ENCODE measurements at places on chromosomes 1 and 21. TPM values are rescaled to one million over a fixed set of nuclear protein-coding genes. Genes with fewer than 3 reads are reported as not detected.

Gene PTPRU
- 23.5 TPM for total RNA-seq

GRCh38 chr1:48523558-48523957 is 51.6 kb upstream of the SPATA6 start:
- no peak for DNase-seq

- DNase-seq, result no peak
Measured at GRCh38 chr21:44330698-44331097, 8.5 kb downstream of the CFAP410 start.

Gene AQP10
- not detected for total RNA-seq

- no peak for DNase-seq
Measured at GRCh38 chr1:45200906-45201500, 5.4 kb downstream of the ZSWIM5 start.

DNA sequence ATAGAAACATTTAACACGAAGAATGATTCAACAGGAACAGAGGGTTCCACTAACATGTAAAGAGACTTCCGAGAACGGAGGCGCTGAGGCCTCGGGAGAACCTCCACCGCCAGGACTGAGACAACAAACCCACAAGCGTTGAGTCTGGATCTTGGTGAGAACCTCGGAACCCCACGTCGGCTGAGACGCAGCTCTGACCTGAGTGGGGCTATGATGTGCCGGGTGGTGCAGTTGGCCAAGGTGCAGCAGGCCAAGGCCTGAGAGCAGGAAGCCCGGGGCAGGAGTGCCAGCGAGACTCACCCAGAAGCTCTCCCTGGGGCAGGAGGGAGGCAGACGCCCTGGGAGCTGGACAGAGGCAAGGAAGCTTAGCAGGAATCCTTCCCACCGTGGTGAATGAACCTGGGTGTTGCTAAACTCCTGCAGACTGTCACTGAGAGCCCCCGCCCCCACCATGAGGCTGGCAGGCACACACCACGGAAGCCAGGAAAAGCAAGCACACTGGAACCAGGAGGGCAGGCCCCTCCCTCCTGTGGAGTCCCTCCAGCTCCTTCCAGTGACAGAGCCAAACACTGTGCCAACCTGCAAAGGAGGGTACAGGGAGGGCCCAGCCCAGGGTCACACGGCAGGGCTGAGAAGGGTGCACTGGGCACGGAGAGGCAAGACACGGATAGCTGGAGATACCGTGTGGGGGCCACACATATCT is 34.8 kb downstream of the WDR4 start:
- peak; percentile 73 for DNase-seq

Gene RGS4
- total RNA-seq, result 0.92 TPM

Gene MANEAL
- total RNA-seq, result 1.2 TPM

Gene GNAT2
- not detected for total RNA-seq

GRCh38 chr1:197675583-197676208 is 99.6 kb downstream of the DENND1B start:
- no peak for DNase-seq
